ENCODE measurements at places on chromosomes 3 and 15.
A peak's percentile ranks its signal among the peaks of the same experiment; 100 is the strongest.

GRCh38 chr15:62406305-62406891 lies 241.3 kb upstream of the C2CD4B start:
- no peak for DNase-seq

- DNase-seq: no peak
Observed at GRCh38 chr3:172317481-172317880, 130.8 kb downstream of the GHSR start.

GRCh38 chr3:30551266-30551665 lies 55.1 kb upstream of the TGFBR2 start:
- DNase-seq: no peak

- no peak for DNase-seq
Observed at GRCh38 chr3:185887066-185887465, 50.7 kb downstream of the TRA2B start.

GRCh38 chr3:34035775-34036174 lies 237.3 kb downstream of the PDCD6IP start:
- DNase-seq: no peak

DNA sequence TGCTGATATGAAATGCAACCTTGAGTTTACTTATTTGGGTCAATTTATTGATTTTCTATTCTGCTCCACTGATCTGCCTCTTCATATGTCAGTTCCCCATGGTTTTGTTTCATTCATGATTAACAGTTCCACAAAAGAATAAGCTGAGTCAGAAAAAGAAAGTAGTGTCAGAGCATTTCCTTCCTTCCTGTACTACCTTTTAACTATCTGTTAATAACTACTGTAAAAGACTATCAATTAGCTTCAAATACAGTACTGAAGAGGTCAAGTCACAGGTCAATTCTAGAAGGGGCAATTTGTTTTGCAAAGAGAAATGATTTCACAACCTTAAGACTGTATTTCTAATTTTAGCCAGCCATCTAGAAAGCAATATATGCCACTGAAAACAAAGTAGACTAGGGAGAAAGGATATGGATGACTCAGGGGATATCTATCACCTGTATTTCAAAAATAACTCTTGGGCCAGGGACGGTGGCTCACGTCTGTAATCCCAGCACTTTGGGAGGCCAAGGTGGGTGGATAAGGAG lies 129.5 kb downstream of the TFDP2 start:
- no peak for DNase-seq

DNA sequence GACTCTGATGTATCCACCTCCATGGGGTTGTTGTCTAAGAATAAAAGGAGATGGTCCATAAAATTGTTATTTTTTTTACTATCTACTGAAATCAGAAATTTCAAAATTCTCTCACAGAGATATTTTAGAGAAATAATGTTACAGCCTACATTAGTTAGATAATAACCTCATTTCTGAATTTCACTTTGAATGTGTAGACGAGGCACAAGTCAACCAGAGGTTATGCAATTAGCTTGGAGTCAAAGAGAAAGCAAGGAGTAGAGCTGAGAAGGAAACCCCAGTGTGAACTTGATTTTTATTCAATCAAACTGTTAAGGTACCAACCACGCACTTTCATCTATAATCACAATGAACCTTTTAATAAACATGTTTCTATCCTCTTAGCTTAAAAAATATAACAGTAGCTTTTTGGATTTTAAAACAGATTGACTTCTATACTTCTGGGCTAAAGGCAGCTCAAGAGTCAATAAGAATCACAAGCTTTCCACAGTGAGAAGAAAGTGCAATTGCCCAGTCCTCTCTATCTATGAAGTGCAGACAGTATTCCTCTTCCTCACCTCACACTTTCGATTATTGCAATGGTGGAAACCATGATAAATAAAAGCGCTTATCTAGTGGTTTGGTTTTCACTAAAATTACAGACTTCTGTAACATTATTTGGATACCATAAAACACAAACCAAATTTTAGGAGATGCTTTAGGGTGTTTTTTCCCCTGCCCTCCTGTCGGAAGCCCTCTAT lies 403.2 kb downstream of the ZBTB20 start:
- no peak for DNase-seq

- DNase-seq: no peak
Observed at GRCh38 chr3:14448756-14449727, 46.6 kb downstream of the SLC6A6 start.

GRCh38 chr15:79965846-79966630 lies 5.0 kb downstream of the BCL2A1 start:
- no peak for DNase-seq

GRCh38 chr3:144394032-144394431 lies 422.4 kb downstream of the DIPK2A start:
- no peak for DNase-seq

DNA sequence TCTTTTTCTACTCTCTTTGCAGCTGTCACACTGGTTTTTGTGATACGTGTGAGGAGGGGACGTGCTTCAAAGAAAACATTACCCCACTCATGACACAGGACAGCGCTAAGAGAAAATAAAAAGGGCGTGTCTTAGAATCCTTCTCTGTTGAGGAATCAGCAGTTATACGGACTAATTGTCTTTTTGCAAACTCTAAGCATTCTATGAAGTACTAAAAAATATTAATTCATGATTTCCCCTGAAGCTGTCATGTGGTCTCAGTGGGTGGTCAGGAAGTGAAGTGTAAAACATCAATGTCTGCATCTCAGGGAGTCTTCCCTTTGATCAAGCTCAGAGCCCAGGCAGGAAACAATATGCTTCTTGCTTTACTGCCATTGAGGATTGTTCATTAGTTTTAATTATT lies 117.5 kb upstream of the CRBN start:
- DNase-seq: no peak

DNA sequence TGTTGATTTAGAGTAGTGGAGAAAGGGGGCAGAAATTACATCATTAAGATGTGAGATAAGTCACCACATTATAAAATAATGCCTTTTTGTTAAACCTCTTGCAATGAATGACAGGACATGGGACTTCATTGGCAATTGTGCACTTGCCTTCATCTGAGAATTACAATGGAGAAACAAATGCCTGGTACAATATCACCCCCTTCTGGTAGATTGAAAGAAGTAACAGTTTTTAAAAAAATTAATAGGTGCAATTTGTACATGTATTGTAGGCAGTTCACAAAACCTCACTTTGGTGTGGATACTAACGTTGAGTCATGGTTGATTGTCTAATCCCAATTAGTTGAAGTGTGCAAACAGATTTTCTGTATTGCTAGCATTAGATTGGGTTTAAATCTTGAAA lies 4.6 kb upstream of the P2RY14 start:
- peak; percentile 29 for DNase-seq

GRCh38 chr3:114379266-114379665 lies 85.4 kb downstream of the TIGIT start:
- DNase-seq: no peak

DNA sequence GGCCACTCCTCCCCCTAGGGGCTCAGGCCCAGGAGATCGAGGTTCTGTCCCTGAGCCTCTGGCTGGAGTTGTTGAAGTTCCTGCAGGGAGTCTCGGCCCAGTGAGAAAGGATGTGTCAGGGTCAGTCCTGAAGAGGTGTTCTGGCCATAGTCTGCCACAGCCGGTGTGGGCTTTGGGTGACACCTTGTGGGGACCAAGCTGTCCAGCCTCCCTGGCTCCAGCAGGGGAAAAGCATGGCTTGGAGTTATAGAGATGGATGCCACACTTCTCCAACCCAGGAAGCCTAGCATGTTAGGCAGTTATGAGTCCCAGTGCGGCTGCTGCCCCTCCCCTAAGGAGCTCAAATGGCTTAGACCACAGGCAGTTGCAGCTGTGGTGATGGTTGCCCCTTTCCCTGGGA lies 945.6 kb upstream of the GBE1 start:
- no peak for DNase-seq

DNA sequence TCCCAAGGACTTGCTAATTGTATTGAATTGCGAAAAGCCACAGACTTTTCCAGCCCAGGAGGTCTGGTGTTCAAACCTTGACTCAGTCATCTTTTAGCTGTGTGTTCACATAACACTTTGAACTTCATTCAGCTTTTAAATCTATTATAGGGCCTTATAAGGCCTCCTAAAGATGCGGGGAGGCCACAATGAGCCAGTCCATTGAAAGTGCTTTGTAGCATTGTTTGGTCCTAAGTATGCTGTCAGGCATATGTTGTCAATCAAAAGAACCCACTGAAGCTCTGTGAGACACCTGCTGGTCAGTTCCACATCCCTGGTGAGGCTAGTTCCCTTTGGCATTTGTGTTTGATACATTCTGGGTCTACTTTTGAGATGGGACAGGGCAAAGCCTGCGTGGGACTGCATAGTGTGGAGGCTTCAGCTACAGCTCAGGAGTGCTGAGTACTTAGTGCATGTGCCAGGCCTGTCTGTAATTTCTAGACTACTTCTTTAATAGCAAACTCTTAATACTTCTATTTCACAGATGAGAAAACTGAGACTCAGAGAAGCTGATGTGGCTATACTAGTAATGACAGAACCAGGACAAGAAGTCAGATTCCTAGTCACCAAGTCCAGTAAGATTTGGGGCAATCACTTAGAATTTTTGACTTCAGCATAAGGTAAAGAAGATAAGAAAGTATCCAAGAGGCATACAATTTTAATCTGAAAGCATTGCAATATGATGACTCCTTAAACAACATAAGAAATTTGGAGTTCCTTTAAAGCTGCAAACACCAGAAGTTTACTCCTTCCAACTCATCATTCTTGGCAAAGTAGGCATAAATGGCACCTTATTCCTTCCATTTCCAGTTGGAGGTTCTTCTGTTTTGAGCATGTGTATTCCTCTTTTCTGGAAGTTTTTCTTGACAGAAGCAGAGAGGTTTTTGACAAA lies 213.0 kb downstream of the PDCD6IP start:
- no peak for DNase-seq

DNA sequence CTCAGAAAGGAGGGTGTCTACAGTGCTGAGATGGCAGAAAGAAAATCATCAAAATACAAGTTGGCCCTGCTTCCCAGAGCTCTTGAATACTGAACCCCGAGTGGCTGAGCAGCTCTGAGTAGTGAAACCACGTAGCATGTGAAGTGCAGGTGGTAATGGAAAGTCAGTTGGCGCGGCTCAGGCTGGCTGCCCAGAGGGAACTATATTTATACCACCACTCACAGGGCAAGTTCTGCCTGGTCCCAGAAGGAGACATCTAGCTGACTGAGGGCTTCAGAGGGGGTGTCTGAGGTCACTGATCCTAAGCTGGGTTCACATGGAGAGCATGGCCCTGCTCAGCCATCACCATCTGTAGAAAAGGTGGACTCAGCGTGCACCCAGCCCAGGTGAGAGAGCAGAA lies 129.6 kb upstream of the AGBL1 start:
- DNase-seq: no peak

DNA sequence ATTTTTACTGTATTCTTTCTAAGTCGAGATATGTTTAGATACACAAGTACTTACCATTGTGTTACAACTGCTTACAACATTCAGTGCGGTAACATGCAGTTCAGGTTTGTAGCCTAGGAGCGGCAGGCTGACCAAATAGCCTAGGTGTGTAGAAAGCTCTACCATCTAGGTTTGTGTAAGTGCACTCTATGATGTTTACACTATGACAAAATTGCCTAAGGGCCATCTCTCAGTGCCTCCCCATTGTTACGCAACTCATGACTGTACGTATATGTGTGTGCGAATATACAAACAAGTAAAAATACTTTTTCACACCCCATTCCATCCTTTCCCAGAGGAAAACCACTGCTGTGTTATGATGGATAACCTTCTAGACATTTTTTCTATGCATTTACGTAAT lies 44.3 kb downstream of the PXYLP1 start:
- no peak for DNase-seq

DNA sequence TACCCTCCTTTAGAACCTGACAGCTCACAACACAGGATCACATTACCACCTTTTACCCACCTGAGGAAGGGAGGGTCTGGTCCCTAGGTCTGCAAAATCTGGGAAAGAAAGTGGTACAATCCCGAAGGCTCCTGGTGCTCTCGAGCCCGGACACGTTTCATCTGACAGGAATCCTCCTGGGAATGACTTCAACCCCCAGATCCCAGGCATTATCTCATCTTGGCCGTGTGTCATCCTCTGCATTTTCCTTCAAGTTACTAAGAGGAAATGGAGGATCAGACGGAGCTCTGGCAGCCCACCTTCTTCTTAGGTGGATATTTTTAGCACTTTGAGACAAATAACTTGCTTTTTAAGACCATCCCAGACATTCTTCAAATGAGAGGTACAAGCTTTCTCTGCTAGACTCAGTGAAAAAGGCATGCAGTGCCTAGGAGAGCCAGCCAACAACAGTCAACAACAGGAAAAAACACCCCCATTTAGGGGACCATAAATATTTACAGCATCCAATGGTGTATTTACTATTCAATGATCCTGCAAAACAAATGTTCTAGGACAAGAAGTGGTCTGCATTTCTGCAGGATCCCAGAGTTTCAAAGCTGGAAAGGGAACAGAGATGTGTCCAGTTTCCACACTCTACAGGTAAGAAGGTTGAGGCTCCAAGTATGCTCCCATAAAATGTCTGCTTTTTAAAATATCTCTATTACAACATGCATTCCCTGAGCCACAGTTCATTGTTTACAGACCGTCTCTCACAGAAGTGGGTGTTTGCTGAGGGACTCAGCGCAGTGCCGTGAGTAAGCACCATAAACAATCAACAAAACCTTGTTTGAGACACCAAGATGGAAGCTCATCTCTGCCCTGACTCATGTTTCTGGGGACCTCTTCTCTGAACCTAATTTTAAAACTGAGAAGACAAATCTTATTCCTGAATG lies 38.3 kb upstream of the ARHGEF3 start:
- DNase-seq: no peak

DNA sequence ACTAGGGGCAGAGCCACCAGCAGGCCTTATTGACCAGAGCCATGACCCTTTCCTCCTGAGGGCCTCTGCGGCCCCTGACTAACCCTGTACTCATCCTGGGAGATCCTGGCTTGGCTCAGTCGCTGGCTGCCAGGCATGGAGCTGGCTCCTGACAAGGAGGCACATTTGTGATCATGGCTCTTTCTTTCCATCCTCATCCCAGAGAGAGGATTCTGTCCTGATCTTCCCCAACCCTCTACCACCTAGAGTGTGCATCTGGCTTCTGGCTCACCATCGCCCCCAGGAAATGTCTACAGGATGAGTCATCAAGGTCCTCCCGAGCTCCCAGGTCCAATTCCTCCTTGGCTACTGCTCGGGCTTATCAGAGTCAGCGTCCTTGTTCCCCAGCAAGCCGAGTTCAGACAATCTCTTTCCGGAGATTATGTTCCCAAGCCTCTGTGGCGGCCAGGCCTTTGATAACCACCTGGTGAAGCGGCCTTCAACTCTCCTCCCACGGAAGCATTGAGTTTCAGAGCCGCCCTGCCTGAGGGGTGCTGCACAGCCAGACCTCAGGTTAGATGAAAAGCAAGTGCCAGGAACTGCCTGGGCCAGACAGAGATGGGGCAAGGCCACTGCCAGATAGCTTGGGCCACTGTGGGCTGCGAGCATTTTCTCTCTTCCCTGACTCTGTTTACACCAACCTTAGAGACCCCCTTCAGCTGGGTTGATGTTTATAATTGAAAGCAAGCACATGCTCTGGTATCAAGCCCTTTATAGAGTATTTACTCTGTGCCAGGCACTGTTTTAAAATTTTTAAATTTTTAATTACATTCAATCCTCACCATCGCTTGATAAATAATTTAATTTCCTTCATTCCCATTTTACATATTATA lies 44.3 kb upstream of the MRPS22 start:
- DNase-seq: no peak

All from left renal cortex interstitium (tissue), 4 donors.